Stimulated activated CD4-positive, alpha-beta T cell treated with anti-CD3 and anti-CD28 coated beads, Interleukin-15, amount 100 ng/mL, for 24 hours (primary cell): ENCODE measurements at places on chromosomes 2 and 18.

DNA sequence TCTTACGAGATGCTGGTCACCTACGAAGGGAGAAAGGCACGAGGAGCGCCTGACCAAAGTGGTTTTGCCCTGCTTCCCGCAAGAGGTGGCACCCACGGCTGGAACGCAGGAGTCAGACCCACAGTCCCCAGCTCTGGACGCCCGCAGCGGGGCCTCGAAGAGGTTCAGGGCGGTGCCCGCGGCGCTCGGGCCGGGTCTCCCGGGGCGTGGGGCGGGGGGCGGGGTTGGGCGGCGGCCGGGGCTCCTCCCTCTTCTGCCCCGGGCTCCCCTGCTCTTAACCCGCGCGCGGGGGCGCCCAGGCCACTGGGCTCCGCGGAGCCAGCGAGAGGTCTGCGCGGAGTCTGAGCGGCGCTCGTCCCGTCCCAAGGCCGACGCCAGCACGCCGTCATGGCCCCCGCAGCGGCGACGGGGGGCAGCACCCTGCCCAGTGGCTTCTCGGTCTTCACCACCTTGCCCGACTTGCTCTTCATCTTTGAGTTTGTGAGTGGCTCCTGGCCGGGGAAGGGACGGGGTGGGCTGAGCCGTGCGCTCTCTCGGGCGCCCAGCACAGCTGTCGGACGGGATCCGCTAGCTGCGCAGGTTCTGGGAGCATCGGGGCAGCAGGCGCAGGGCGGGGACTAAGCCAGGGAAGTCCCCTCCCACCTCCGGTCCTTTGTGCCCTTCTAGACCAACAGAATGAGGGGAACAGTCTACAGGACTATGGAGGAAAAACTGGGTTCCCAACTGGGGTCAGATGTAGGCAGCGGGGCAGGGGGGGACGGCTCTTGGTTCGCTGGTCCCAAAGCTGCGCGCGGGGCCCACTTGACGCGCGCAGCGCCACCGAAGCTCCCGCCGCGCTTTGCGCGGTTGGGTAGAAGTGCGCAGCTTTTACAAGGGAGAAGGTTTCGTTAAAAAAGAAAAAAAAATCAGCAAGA lies at the start of gene MAL:
Gene MAL (plus strand): TSS at position 303 of the 914 bp plus-strand sequence. CDS start 85 bp downstream, at position 388.
- DNase-seq, result peak; percentile 81

- no peak for DNase-seq
These were observed 147.2 kb downstream of the SMAD7 start for GRCh38 chr18:48803518-48803917.

- DNase-seq, result no peak
These were observed 53.0 kb upstream of the CCDC150 start for GRCh38 chr2:196586511-196586991.

DNA sequence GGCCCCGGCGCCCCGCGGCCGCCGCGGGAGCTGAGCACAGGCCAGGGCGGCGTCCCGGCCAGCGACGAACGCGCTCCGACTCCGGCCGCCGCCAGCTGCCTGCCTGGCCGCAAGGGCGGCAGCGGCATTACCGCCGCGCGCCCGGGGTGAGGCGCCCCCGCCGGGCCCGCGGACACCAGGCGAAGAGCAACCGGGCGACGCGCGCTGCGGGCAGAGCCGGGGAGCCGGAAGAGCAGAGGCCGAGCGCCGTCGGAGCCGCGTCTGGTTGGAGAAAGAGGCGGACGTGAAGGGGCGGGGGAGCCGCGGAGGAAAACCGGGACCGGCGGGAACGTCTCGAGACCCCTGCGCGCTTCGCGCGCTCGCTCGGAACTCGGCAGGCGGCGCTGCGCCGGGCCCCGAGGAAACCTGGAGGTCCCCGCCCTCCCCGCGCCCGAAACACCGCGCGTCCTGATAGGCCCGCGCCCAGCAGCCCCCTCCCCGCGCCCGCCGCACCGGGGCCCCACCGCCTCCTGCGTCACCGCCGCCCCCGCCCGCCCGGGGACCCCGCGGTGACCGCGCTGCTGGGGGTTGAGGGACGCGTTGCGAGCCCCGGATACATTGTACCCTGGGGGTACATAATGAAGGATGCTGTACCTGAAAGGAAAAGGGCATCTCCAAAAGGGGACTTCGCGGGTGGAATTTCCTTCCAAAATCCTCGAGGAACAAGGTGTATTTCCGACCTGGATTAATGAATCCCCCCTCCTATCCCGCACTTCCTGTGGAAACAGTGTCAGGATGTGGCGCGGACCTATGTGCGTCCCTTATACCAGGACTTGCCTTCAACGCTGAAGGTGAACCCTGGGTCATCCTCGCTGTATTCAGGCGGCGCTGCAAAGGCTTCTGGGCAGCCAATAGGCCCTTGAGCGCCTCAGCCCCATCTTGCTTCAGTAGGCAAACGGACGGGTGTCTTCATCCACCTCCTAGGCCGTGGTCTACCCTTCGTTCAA lies 1.0 kb upstream of the B4GALT6 start:
- peak; percentile 77 for DNase-seq

DNA sequence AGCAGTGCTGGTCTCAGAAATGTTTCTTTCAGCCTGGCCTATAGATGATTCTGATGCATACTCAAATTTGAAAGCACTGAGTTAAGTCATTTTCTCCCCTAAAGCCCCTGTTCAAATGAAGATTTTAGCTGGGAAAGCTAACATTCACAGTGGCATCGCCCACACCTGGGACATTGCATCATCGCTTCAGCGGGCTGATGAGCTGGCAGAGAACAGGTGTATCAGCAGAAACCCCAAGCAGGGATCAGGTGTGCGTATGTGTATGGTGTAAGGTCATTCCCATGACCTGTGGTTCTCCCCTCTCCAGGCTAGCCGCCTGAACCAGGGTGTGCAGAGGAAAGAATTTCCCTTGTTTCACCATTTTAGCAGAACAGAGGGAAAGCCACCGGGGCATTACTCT lies 56.3 kb downstream of the EPAS1 start:
- DNase-seq, result no peak

DNA sequence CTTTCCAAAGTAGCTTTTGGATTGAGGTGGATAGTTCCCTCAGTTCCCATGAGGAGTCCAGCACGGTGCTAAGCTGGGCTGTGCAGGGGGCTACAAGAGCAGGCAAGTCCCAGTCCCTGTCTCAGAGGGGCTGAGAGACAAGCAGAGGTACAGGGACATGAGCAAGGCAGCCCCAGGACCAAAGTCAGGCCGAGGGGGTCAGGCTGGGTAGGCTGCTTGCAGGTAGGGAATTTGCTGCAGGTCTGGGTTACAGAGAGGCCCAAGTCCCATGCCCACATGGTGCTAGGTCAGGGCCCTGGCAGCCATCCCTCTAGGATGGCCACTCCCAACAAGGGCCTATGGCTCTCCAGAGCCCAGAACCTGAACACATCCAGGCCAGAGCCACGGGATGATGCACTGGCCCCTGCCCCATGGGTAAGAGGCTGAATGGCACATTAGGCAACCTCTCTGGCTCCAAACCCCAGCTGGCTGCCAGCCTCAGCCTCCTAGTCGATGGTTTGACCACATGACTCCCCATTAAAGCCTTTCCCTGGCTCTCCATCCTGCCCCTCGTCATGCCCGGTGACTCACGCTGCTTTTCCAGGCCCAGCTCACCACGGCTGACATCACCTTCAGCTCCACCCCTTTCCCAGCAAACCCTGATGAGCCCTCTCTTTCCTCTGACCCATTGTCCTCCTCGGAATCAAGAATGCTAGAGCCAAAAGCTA lies 83.7 kb downstream of the SDC1 start:
- no peak for DNase-seq

GRCh38 chr2:86223927-86224560 lies 24.8 kb downstream of the MRPL35 start:
- DNase-seq, result no peak

DNA sequence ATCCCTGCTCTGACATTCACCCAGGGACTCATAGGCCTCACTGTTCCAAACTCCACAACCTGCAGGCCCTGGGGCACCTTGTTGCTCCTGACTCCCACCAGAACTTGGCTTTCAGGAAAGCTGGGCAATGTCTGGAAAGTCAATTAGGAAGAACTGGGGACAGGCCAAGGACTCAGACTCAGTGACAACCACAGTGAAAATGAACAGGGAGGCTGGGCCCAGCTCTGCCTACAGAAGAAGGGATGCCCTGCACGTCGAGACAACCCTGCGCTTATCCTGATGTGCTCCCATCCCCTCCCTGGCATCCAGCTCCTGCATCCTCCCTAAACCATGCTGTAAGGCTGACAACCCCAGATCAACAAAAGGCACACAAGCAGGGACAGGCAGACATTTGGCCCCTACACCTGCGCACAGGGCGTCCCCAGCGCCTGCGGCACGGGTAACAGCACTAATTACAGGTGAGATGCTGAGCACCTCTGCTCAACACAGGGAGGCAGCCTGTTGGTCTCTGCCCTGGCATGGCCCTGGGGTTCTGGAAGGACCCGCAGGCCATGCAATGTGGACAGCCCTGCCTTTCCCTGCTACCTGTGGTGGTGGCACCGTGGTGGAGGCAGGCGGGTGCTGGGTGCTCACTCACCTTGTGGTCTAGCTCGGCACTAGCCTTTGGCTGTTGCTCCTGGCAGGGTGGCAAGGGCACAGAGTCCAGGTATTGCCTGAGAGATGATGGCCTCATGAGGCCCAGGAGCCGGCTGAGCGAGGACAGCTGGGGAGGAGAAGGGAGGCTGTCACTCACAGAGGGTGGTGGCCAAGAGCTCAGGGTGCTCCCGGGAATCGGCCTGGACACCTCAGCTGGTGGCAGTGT lies 23.6 kb upstream of the SEMA4C start:
- DNase-seq, result no peak

GRCh38 chr2:230012267-230012884 lies 56.3 kb downstream of the SLC16A14 start:
- no peak for DNase-seq

DNA sequence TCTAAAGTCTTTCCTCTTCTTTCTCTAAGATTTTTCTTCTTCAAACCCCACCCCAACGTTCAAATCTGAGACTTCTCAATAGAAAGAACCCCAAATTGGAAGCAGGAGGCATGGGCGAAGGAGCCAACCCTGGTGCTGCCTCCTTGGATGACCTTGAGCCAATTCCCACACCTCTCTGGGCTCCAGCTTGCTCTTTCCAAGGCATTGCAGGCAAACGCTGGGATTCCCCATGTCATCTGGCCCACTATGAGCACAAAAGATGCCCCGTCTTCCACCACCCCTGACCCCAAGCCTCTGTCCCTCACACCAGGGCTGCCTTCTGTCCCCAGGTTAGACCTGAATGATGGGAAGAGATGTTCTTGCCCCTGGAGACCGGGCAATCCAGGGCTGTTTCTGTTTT lies 57.0 kb downstream of the TTC32 start:
- DNase-seq, result no peak

GRCh38 chr2:182729710-182730339 lies 13.8 kb downstream of the DNAJC10 start:
- DNase-seq, result no peak

DNA sequence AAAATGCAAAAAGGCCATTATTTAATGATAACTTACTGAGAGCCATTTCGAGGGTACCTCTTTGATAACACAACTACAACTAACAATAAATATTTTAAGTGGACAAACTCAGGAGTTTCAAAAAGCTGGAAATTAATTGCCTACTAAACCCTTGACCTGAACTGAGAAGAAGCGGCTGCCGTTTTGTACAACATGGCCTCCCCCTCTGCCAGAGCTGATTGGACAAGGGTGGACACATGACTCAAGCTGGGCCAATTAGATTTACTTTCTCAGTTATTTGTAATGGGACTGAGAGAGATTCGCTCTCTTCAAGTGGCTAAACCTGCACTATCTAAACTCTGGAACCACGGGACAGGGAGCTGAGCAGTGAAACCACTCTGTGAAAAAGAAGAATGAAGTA lies 135.9 kb upstream of the SERPINE2 start:
- no peak for DNase-seq

DNA sequence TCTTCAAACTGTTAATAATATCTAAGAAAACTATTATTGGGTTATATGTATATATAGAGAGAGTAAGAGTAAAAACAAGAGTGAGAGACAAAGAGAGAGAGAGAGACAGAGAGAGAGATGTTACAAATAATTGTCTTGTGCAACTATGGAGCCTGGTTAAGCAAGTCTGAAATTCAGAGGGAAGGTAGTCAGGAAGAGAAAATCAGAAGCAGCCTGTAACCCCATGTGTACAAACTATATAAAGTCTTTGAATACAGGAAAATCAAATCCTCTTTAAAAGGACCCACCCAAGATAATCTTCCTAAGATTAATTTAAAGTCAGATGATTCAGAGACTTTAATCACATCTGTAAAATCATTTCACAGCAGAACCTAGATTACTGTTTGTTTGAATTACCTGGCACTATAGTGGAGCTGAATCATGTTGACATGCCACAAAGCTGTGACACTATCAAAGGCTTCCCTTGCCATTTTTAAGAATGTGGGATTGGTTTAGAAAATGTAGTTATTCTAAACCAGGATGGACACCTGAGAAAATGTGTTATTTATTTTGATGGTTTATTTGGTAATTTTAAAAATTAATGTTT lies 301.7 kb upstream of the FSIP2 start:
- no peak for DNase-seq

GRCh38 chr18:195651-196050 lies 37.3 kb downstream of the USP14 start:
- DNase-seq, result no peak

DNA sequence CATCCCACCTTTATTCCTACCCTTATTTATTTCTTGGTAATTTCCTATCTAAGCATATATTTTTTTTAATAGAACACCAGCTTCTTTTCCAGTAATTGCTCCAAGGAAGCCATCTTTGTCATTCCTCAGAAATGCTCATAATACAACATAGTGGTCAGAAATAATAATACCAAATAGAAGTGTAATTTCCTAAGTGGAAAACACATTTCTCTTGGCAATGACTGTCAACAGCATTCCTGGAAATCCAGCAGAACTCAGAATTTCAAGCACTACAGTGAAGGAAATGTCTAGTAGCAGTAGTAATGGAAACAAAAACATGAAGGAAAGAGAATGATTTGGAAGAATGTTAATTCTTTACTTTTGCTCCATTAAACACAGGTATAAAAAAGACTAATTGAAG lies 56.6 kb downstream of the GDF7 start:
- DNase-seq, result no peak

DNA sequence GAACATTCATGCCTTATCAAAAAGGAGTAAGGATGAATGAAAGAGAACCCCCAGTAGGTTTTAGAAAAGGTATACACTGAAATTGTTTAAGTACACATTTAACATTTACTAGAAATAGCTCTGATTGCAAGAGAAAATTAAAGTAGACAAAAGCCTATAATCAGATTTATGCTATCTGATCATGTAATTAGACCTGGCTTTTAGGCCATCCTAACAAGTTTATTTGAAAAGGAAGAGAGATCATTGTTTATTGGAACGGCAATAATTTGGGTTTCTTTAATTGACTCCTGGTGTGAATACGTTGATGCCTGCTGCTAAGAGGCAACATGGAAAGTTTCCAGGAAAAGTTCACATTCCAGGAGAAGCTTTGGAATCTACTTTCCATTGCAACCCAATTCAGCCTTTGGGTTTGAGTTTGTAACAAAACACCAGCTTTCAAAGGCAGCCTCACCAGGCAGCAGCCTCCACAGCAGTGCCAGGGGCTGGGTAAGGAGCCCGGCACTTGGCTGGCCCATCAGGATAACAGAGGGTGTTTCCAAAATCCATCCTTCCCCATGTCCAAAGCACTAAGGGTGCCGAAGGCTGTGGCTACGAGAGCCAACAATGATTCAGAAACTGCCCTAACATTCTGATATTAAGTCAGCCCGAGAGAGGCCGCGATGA lies 18.0 kb downstream of the FZD7 start:
- no peak for DNase-seq
